ENCODE measurements at places on chromosomes 5 and 9. TPM values are rescaled to one million over a fixed set of nuclear protein-coding genes. Genes with fewer than 3 reads are reported as not detected.

SRD5A1 gene
- total RNA-seq, result 33.5 TPM

TAS2R1 gene
- total RNA-seq, result not detected

MSX2 gene
- 0.93 TPM for total RNA-seq

FAM120A gene
- total RNA-seq, result 22.4 TPM

DPH7 gene
- 37.6 TPM for total RNA-seq

GPR151 gene
- not detected for total RNA-seq

NR2F1 gene
- total RNA-seq, result 21.1 TPM

PCDHB16 gene
- 4.0 TPM for total RNA-seq

RHOBTB3 gene
- total RNA-seq, result 3.6 TPM

TAF11L11 gene
- not detected for total RNA-seq

CREBRF gene
- 14.3 TPM for total RNA-seq

GDA gene
- 2.7 TPM for total RNA-seq

PCDHGA5 gene
- total RNA-seq, result 0.71 TPM

HSD17B3 gene
- not detected for total RNA-seq

MARCOL gene
- total RNA-seq, result not detected

IRX1 gene
- 7.6 TPM for total RNA-seq

FCN2 gene
- total RNA-seq, result not detected

FOXD4L3 gene
- not detected for total RNA-seq

CAVIN4 gene
- 8.8 TPM for total RNA-seq

GNG10 gene
- total RNA-seq, result 84.6 TPM

PPP3R2 gene
- total RNA-seq, result not detected

MED22 gene
- total RNA-seq, result 31.7 TPM

LCN2 gene
- total RNA-seq, result not detected

CMBL gene
- total RNA-seq, result 11.3 TPM

GABRA1 gene
- total RNA-seq, result not detected

ASPN gene
- not detected for total RNA-seq

PIP5KL1 gene
- 8.8 TPM for total RNA-seq

C8G gene
- total RNA-seq, result not detected

KCTD16 gene
- 1.1 TPM for total RNA-seq

FBP2 gene
- not detected for total RNA-seq
